Testis (tissue), 5 donors: ENCODE measurements at places on chromosomes 6 and 20. TPM values are rescaled to one million over a fixed set of nuclear protein-coding genes. Genes with fewer than 3 reads are reported as not detected.

Gene CPNE5
- 44.2 TPM for polyA plus RNA-seq

Gene VGLL2
- polyA plus RNA-seq, result 1.7 TPM

Gene PLEKHG1
- polyA plus RNA-seq, result 16.1 TPM

Gene KCNB1
- 1.5 TPM for polyA plus RNA-seq

Gene GHRH
- polyA plus RNA-seq, result not detected

Gene EMILIN3
- 14.8 TPM for polyA plus RNA-seq

Gene FBXL4
- polyA plus RNA-seq, result 7.9 TPM

Gene COL19A1
- 0.30 TPM for polyA plus RNA-seq

Gene DOK5
- polyA plus RNA-seq, result 3.1 TPM

Gene OOEP
- polyA plus RNA-seq, result 24.8 TPM

Gene LST1
- polyA plus RNA-seq, result 13.0 TPM
